ENCODE measurements at places on chromosomes 6 and 20. TPM values are rescaled to one million over a fixed set of nuclear protein-coding genes. Genes with fewer than 3 reads are reported as not detected.

SLC22A2 gene
- total RNA-seq, result not detected

TRIM27 gene
- total RNA-seq, result 33.6 TPM

- no peak for DNase-seq
Measured at GRCh38 chr6:17207281-17207680, 73.9 kb upstream of the RBM24 start.

DNA sequence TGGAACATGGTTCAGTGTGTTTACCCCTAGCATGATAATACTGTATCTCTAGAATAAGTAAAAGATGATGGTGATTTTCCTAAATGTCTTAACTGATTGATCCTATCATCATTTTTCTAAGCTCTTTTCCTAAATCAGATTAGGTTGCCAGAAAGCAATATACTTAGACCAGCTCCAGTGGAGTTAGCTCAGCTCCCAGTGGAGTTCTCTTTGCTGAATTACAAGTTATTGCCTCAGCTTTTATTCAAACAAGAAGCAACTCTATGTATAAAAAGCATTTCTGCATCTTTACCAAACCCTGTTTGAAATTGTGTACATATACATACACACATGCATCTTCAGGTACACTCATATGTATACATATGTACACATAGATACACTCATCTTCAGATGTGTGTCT lies 44.9 kb downstream of the SNX9 start:
- DNase-seq, result no peak

RHAG gene
- not detected for total RNA-seq

DNA sequence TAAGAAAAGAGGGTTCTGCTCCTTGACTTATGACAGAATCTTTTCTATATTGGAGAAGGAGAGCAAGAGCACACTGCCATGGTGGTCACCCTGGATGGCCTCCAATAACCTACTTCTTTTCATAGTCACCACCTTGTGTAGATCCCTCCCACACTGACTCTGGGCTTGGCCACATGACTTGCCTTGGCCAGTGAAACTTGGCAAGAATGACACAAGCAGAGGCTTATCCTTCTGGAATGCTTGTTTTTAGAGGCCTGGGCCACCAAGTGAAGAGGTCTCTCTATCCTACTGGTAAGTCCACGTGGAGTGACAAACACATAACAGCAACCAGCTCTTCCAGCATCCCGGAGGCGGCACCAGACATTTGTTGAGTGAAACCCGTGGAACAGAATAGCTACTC lies 349.4 kb upstream of the JARID2 start:
- DNase-seq, result no peak

All from natural killer cell (primary cell).